ENCODE measurements at places on chromosomes 12 and 14. TPM values are rescaled to one million over a fixed set of nuclear protein-coding genes. Genes with fewer than 3 reads are reported as not detected.

The SPRYD3 gene
- 25.1 TPM for total RNA-seq

The MYH6 gene
- total RNA-seq: not detected

The ITGB7 gene
- 0.42 TPM for total RNA-seq

The NOVA1 gene
- under 0.01 TPM for total RNA-seq

The AICDA gene
- not detected for total RNA-seq

The KRT74 gene
- total RNA-seq: not detected

The ATF1 gene
- total RNA-seq: 22.0 TPM

The ING4 gene
- total RNA-seq: 36.8 TPM

The MGAT2 gene
- total RNA-seq: 101 TPM

The PIANP gene
- total RNA-seq: 0.30 TPM

The ZFHX2 gene
- 0.30 TPM for total RNA-seq

The TRIM9 gene
- total RNA-seq: under 0.01 TPM

The BHLHE41 gene
- total RNA-seq: 27.8 TPM

The HOTAIR gene
- total RNA-seq: 5.7 TPM

The PTPRQ gene
- 2.9 TPM for total RNA-seq

The CATSPERB gene
- total RNA-seq: not detected

The GEMIN2 gene
- total RNA-seq: 18.1 TPM

The IAPP gene
- not detected for total RNA-seq

The NGB gene
- total RNA-seq: not detected

The KLHL33 gene
- 0.05 TPM for total RNA-seq

The TAS2R7 gene
- total RNA-seq: not detected

The C3AR1 gene
- total RNA-seq: 0.51 TPM

The USP44 gene
- under 0.01 TPM for total RNA-seq

The AQP6 gene
- total RNA-seq: not detected

The TBX5 gene
- under 0.01 TPM for total RNA-seq

The TARBP2 gene
- 34.1 TPM for total RNA-seq

The FLRT2 gene
- total RNA-seq: 87.9 TPM

Data from smooth muscle cell of the umbilical artery (primary cell).